ENCODE measurements at places on chromosomes 5 and 9.

GRCh38 chr5:136036293-136036911, 7.6 kb downstream of the TGFBI start:
- no peak for DNase-seq

DNA sequence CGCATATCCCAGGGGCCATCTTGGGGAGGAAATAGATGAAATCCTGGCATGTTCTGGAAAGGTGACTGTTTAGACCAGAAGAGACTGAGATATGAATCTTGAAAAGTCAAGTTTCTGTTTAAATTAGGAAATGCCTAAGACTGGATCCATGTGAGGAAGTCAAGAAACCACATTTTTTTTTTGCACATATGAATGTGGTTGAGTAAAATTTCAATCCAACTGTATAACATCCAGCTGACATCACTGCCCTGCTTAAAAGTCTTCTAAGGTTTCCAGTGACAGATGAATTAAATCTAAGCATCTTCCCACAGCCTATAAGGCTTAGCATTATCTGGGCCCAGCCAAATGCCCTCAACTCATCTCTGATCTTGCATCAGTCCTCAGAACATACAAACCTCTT, 47.7 kb upstream of the TCERG1 start:
- DNase-seq, result no peak

DNA sequence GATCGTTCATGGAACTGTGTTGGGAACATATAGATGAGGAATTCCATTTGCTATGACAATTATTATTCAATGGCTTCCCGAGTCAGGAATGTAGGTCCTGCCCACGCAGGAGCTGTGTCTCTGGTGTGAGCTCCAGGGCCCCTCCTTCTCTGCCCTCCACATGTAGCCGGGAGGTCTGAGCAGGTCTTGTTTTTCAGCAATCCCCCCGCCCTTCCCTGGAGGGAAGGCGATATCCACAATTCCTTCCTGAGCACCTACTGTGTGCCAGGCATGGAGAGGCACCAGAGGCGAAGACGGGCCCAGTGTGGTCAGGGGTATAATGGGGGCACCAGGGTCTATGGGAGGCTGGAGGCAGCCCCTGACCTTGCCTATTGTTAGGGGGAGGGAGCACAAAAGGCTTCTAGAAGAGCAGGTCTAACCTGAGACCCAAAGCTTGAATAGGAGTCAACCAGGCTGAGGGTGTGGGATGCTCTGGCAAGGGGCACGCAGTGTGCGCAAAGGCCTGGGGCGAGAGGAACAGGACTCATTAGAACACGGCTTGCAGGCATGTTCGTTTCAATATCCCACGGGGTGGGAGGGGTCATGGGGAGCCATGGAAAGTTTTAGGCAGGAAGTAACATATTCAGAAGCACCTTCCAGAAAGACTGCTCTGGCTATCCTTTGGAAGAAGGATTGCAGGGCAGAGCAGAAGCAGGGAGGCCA, 154.9 kb downstream of the C9orf50 start:
- no peak for DNase-seq

DNA sequence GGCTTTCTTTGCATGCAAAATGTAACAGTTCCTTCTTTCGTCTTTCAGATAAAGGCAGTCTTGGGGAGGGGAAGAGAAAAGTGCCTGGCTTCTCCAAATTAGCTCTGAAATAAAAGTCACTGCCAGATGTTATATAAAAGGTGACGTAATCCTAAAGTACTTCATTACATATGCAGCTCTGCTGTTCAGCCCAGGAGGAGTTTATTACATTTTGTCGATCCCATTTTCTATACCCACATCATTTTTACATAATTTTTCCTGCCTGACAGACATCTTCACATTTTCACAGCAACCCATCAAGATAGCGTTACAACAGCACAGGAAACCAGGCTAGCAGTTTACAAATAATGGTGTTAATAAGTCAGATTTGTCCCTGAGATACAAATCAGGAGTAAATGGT, 86.7 kb upstream of the SLC30A5 start:
- no peak for DNase-seq

GRCh38 chr5:87099291-87099839, 168.3 kb upstream of the RASA1 start:
- DNase-seq, result no peak

DNA sequence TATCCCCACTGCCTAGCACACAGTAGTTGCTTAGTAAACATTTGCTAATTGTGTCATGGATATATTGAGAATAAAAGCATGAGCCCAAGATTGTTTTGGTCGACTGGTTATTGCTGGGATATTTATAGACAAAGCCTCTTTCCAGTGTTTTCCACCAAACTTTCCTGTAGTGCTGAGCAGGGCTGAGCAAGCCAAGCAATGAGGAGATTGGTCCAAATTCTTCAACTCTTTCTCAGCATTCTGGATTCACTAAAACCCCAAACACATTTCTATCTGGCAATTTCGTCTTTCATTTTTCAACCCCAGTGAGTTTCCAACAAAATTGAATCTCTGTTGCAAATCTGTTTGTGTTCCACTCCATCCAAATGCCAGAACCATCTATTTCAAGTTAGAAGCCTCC, 31.9 kb upstream of the TARS1 start:
- DNase-seq, result no peak

GRCh38 chr9:107210775-107211174, 72.3 kb upstream of the RAD23B start:
- DNase-seq, result no peak

All from activated CD4-positive, alpha-beta T cell treated with anti-CD3 and anti-CD28 coated beads, Interleukin-10, Interleukin-2, amounts not matched to agents 100 ng/mL and 50 ng/mL, durations not matched to agents 16 hours and 8 hours (primary cell).